NAMALWA (cell line): ENCODE measurements at places on chromosomes 13 and 19.

- DNase-seq = no peak
Measured at GRCh38 chr19:18660939-18661670, 22.4 kb upstream of the CRTC1 start.

DNA sequence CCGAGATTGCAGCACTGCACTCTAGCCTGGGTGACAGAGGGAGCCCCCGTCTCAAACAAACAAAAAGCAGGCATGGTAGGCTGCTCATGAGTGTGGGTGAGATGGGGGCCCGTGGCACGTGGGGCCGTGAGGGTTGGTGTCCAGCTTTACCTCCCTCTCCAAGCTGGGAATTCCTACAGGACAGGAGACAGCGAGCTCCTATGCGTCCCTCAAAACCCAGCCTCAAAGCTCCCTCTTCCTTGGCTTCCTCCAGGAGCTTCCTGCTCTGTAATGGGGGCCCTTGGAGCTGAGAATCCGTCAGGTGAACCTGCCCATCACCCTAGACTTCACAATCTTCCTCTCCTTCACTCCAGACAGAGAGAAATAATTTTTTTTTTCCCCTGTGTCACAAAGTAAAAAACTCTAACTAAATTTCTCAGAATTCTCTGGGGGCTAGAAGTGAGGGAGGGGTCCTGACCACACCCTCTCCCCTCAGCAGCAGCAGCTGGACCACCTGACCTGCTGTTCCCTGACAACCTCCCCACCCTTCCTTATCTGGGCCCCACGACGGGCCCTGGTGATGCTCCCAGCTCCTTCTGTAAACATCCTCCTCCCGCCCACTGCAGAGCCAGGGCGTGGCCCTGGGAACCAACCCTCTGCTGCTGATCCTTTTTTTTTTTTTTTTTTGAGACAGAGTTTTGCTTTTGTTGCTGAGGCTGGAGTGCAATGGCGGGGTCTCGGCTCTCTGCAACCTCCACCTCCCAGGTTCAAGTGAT, 22.1 kb upstream of the WDR18 start:
- DNase-seq = no peak

DNA sequence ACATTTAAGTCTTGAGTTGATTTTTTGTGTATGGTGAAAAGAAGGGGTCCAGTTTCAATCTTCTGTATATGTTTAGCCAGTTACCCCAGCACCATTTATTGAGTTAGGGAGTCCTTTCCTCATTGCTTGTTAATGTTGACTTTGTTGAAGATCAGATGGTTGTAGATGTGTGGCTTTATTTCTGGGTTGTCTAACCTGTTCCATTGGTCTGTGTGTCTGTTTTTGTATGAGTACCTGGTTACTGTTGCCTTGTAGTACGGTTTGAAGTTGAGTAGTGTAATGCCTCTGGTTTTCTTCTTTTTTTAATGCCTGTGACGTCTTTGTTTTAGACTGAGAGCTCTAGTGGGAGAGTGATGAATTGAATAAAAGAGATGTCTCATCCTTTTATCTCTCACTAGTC, 83.2 kb downstream of the NBEA start:
- no peak for DNase-seq

DNA sequence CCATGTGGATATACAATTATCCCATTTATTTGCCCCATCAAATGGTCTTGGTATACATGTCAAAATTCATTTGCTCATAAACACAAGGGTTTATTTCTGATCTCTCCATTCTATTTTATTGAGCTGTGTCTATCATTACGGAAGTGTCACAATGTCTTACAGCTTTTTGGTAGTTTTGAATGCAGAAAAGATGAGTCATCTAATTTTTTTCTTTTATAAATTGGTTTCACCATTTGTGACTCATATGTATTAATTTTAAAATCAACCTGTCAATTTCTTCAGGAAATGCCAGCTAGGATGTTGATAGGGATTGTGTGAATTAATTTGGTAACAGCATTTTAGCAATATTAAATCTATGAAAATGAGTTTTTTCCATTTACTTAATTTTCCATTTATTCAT, 2549.4 kb downstream of the PCDH9 start:
- DNase-seq = no peak

GRCh38 chr13:54637366-54637765, 1608.8 kb downstream of the OLFM4 start:
- DNase-seq = no peak

- DNase-seq = no peak
Measured at GRCh38 chr19:35459414-35460082, 11.5 kb downstream of the FFAR2 start.

GRCh38 chr19:41939861-41940730, 11.8 kb upstream of the ERFL start:
- no peak for DNase-seq

DNA sequence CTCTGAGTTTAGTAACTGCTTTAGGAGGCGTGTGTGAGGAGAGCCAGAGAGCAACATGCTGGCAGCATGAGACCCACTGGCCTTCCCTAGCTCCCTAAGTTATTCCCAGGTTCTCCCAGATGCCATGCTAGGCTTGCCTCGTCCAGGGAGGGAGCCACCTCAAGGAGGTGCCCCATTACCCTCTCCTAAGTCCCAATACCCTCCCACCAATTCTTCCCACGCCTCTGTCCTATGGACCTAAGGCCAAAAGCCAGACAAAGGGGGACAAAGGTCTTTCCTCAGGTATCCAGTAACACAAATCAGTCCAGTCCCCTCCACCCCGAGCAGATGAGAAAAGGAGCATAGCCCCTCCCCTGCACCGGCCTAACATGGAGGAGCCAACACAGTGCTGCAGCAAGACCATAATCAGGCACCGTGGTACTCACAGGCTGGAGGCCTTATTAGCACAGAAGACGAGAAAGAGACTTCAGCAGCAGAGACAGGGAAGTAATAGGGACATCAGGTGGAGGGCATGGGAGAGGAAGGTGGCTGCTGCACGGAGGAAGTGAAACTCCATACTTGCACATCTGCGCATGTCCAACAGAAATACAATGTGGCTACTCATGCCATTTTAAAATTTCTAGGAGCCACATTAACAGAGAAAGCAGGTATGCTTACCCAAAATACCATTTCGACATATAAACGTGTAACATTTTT, 46.3 kb downstream of the BRD4 start:
- DNase-seq = peak; percentile 90

- DNase-seq = no peak
Measured at GRCh38 chr13:24660023-24660741, 20.0 kb upstream of the ATP12A start.

DNA sequence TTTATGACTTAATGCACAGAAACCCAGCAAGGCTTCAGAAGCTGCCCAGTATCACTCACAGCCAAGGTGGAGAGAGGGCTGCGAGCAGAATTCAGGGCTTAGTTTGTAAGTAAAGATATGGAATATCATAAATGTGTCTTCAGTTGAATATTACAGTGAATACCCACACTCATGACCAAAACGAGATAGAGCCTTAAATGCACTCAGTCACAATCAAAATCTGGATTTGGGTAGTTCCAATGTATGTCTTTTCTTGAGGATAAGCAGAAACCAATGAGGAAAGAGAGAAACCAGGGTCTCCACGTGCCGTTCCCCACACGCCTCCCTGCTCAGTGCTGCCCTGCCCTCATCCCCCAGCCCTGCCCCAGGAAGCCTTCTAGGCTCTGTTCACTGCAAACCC, 94.9 kb downstream of the ZIC5 start:
- DNase-seq = no peak

GRCh38 chr13:114334305-114335053, 20.2 kb downstream of the CHAMP1 start:
- peak; percentile 63 for DNase-seq

DNA sequence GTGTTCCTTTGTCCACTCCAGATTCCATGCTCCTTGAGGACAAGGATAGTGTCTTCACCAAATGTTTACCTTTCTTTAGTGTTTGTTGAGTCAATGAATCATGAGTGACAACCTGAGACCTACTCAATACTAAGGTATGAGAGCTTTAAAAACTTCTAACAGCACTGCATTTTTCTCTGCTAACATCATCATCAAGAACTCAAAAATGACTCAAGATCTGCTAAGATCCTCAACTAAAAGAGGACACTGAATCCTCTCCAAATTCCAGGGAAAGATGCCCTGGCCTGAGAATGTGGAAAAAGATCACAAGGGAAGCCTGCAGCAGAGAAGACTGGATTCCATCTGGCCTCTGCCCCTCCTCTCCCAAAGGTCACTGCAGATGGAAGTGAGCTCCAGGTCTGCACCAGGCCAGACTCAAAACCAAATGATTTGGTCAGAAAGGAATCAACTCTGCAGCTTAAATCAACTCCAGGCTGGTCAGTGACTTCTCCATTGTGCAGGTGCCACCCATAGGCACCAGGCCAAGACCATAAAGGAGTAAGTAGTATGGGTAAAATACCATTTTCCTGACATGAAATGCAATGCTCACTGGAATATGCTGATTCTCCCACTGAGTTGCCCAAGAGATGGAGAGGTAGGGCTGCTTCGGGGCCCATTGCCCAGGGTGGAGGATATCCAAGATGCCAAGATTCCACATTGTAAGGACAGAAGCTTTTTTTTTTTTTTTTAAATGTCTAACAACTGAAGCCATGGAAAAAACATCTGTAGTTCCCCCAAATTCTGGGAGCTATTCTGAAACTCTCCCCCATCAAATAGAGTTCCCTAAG, 89.5 kb upstream of the DOCK9 start:
- DNase-seq = no peak

GRCh38 chr19:58551577-58552471, 3.1 kb downstream of the CHMP2A start:
- DNase-seq = peak; percentile 35

GRCh38 chr19:49357186-49357585, 5.0 kb downstream of the TEAD2 start:
- DNase-seq = peak; percentile 60

DNA sequence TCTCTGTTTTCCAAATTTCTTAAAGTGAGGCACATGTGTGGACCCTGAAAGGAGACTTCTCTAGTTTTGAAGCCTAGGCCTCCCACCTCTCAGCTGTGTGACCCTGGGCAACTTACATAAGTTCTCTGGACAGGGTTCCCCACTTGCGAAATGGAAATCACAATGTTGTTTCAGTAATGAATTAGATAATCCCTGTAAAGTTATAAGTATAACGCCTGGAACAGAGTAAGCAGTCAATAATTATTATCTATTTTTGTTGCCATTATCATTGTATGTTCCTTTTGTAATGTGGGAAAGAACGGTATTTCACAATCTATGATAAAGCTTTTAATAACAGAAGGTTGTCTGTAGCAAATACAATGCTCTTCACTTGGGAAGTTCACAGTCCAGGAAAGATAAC, 437.3 kb upstream of the ZNF507 start:
- no peak for DNase-seq

DNA sequence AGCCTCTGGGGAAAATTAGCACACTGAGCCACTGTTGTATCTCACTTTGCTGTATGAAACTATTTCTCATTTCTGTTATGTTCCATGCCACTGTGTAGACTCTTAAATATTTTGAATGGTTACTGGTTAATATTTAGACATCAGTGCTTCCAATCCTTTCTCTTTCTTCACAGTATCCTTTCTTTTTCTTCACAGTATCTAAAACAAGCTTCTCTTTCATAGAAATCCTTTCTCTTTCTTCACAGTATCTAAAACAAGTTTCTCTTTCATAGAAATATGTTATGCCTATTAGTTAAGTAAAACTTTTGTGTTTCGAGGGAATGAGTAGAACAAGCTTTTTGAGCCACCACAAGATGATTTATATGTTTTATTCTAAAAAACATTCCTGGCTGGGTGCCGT, 326.8 kb upstream of the KLF12 start:
- no peak for DNase-seq

DNA sequence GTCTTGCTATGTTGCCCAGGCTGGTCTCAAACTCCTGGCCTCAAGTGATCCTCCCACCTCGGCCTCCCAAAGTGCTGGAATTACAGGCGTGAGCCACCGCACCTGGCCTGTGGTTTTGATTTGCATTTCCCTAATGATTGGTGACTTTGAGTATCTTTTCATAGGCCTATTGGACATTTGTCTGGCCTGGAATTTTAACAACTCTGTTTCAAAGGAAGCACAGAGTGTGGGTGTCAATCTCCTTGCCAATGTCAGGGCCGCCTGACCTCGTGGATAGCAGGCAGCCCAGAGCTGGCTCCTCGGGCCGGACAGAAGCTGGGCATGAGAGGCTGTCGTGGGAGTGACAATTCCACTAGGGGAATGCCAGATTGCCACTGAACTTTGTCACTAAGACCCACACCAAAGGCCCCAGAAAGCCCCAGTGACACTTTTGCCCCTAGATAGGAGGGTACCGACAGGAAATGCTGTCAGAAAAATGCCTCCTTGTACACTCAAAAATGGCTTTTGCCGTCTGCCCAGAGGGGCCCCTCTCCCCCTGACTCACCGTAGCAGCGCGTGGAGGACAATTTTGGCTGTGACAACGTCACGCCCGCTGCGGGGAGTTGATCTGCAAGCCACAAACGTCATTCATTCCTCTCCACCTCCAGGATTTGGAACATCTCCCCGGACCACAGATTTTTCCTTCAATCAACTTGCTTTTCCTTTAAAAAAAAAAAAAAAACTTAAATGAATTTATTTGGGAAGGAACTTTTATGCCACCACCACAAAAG, 11.7 kb upstream of the ADGRE5 start:
- DNase-seq = peak; percentile 55

DNA sequence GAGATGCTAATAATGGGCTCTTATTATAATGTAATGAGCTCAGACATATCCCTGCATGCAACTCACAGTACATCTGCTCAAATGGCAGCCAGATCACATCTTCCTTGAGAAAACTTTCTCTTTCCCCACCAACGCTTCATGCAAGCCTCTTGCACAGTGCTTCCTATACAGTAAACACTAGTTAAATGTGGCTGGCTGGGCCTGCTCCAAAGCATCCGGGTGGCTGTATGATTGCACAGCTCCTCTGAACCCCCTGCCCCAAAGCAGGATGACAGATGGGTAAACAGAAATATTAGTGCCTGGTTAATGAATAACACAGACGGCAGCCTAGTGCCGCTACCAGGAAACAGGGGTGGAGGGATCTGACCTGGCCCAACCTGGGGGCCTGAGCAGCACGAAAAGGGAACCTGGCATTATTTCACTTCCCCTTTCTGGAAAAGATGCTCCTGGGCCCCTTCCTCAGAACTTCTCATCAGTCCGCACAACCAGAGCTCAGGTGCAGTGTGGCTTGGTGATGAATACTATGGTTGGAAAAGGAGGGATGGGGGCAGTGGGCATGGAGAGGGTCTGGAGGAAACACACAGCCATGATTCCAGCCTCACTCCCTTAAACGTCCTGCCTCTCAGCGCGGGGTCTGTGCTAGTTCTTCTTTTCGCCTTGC, 10.8 kb downstream of the FFAR2 start:
- peak; percentile 60 for DNase-seq
